ENCODE measurements at places on chromosomes 12 and 14.

DNA sequence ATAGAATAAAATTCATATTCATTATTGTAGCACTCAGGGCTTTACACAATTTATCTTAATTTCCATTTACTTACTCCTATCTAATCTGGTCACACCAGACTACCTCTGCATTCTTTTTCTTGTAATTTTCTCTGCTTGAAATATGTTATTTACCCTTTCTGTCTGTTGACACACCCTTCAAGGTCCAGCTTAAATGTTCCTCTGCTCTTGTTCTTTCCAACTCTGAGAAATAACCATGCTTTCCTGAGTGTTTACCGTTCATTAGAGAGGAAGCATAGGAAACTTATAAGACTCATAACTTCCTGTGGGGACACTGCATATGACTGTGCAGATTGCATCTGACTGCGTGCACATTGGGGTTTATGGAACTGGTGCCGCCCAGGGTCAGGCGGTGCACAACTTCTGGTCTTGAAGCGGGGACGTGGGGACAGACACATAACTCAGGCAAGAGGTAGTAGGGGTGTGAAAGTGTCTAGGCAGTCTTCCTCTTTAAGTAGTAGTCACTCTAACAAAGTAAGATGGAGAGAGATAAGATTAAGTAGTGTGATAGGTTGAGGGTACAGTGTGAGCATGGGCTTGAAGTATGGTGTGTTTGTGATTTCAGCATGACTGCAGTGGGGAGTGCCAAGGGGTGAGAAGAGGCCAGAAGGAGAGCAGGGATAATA lies 42.6 kb upstream of the FOXJ2 start:
- DNase-seq: no peak

GRCh38 chr12:93059925-93060665 lies 131.0 kb upstream of the EEA1 start:
- DNase-seq: no peak

- DNase-seq: no peak
Observed at GRCh38 chr12:132429602-132429945, 60.4 kb upstream of the FBRSL1 start.

DNA sequence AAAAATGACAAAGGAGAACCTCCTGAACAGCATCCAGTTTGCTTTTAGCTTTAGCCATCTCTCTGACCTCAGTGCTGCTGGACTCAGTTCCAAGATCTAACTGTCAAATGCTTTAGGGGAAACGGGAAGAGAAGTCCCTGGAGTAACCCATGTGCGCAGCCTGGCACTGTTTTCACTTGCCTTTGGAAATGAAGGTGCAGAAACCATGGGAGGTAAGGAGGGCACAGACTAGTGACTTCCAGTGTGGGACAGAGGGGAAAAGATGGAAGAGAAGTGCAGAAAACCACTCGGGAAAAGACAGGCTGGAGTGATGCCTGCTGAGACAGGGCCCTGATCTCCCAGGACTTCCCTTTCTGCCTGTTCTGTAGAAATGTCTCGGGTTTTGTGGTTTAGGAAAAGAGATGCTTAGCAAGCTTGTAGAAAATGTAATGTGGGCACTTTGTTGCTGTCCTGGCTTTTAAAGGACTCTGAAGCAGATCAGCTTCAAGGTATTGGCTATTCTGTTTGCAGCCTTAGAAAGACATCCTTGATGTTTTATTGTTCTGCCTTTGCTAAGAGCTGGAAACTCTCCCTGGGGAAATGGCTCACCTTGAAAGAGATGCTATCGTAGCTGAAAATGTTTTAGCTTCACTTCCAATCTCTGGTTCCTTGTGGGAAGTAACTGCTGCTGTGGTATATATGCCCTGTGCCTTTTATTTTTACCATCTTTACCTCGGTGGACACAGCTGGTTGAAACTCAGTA lies 124.6 kb upstream of the HIF1A start:
- DNase-seq: no peak

GRCh38 chr12:44510510-44510909 lies 365.6 kb downstream of the NELL2 start:
- no peak for DNase-seq

DNA sequence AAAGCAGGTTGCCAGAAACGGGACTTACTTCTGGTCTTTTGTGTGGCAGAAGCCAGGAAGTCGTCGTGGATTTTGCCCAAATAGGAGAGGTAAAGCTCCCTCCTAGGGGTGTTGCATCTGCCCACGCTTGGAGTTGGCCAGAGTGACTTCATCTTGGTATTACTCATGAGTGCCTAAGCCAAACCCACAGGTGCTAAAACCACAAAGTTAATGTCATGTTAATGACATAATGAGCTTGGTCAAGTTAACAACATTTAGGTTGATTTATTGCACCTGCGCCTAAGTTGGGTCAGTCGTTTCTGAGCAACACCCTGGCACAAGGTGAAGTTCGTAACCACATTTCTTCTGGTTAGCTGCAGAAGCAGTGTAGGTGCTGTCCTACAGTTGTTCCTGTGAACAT lies 225.2 kb downstream of the FUT8 start:
- DNase-seq: no peak

- no peak for DNase-seq
Observed at GRCh38 chr14:65071544-65071943, 30.8 kb downstream of the MAX start.

GRCh38 chr12:52050116-52050757 lies 1.0 kb upstream of the NR4A1 start:
- peak; percentile 70 for DNase-seq

DNA sequence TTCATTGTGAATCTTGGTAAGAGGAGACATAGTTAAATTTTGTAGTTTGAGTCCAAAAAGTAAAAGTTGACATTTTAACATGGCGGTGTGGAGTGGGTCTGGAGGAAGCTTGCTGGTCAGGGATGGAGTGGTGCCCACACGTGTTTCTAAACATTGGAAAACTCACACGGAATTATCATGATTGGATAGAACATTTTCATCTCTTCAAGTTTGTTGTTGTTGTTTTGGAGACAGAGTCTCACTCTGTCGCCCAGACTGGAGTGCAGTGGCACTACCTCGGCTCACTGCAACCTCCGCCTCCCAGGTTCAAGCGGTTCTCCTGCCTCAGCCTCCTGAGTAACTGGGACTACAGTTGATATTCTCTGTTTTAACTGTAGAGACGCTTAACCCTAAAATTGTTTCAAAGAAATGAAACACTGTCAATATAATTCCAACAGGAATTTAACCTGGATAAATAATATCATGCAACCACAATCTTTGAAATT lies 502 bp upstream of the MBIP start:
- DNase-seq: no peak

GRCh38 chr14:75373616-75374015 lies 54.2 kb upstream of the JDP2 start:
- no peak for DNase-seq

DNA sequence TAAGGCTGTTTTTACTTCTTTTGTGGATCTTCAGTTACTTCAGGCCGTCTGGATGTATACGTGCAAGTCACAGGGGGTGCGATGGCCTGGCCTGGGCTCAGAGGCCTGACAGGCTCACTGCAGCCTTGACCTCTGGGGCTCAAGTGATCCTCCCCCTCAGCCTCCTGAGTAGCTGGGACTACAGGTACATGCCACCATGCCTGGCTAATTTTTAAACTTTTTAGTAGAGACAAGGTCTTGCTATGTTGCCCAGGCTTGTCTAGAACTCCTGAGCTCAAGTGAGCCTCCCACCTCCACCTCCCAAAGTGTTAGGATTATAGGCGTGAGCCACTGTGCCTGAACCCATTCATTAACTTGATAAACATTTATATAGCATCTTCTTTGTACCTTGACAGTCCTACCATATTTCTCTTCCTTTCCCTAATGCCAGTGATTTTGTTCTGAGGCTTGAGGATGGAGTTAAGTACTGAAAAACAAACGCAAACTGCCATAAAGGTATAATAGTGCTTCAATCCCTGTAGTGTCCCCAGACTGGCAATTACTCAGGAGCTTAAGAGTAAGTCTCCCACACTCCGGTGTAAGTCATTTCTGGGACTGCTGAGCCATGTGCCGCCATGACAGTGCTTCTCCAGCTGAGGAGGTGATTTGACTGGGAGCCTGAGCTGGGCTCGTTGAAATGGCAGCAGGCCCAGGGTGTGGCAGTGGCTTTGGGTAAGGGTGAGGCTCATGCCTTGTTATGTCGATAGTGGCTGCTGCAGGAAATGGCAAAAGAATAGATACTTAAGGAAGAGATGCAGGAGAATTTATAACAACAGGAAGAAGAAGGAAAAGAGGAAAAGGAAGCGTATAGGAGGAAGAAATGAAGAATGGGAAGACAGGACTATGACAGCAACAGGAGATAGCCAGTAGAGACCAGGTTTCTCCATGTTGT lies 43.7 kb upstream of the HECTD1 start:
- no peak for DNase-seq
